Activated CD8-positive, alpha-beta memory T cell treated with anti-CD3 and anti-CD28 coated beads for 24 hours (primary cell): ENCODE measurements at places on chromosomes 3 and 15.

DNA sequence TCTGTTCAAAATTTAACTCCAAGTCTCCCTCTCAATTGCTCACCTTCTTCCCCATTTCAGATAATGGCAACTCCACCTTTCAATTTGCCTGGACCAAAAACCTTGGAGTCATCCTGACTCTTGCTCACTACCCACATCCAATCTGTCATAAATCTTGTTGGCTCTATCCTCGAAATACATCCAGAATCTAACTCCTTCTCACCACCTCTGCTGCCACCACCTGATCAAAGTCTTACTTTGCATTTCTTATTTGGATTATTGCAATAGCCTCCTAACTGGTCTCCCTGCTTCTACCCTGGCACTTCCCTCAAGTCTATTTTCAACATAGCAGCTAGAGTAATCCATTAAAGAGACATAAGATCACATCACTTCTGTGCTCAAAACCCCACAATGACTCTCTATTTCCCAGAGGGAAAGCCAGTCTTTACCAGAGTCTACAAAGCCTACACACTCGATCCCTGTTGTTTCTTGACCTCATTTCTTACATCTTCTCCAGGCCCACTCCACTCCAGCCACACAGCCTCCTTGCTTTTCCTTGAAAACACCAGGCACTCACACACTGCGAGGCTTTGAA, 86.6 kb downstream of the GPR156 start:
- no peak for DNase-seq

GRCh38 chr15:48097264-48097663, 23.5 kb upstream of the SLC24A5 start:
- DNase-seq: no peak

GRCh38 chr3:181930105-181930504, 218.4 kb downstream of the SOX2 start:
- DNase-seq: no peak

- peak; percentile 48 for DNase-seq
Observed at GRCh38 chr15:69623392-69624154, 171.0 kb downstream of the RPLP1 start.

GRCh38 chr3:18888370-18888769, 259.9 kb upstream of the KCNH8 start:
- DNase-seq: no peak

DNA sequence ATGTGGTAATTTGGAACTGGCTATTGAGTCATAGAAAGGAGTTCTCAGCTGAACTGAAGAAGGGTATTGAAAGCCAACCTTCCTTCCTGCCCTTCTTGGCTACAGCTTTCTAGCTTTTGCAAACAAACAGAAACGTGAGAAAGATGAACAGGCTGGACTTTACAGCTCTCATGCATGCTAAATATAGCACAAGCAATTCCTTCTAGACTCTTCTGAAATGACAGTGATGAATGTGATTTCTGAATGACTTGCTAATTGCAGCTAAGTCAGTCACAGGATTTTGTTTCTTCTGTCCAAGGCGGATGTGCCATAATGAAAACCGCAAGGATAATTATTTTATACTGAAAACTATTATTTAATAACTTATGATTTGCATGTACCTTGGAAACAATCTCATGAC, 36.3 kb downstream of the BCHE start:
- DNase-seq: no peak

- no peak for DNase-seq
Observed at GRCh38 chr15:42385206-42385979, 26.1 kb downstream of the CAPN3 start.

GRCh38 chr15:92623435-92623834, 32.1 kb downstream of the FAM174B start:
- no peak for DNase-seq

DNA sequence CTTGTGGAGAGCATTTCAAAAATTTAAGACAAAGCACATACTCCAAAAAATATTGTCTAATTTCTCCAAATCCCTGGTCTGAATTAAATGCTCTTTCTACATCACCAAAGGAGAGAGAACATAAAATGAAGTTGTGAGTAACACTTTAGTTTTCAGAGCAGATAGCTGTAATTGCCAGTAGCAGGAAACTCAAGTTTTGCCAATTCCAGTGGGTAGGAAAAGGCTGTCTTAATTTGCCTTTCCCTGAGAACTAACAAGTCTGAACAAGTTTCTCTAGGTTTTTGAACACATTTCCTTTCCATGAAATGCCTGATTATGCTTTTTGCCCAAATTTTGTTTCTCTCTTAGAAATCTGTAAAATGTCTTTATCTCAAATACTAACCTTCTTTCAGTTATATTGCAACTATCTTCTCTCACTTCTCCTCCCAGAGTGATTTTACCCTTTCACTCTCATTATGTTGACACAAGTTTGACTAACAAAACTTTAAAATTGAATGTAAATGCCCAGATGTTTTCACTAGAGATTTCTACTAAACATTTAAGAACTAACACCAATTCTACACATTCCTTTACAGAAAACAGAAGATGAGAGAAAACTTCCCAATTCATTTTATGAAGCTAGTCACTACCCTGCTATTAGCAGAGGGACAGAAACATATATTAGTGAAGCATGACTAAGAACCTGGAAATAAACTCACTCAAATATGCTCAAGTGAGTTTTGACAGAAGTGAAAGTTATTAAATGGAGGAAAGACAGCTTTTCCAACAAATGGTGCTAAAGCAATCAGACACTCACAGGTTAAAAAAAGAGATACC, 38.4 kb downstream of the RFX7 start:
- no peak for DNase-seq

DNA sequence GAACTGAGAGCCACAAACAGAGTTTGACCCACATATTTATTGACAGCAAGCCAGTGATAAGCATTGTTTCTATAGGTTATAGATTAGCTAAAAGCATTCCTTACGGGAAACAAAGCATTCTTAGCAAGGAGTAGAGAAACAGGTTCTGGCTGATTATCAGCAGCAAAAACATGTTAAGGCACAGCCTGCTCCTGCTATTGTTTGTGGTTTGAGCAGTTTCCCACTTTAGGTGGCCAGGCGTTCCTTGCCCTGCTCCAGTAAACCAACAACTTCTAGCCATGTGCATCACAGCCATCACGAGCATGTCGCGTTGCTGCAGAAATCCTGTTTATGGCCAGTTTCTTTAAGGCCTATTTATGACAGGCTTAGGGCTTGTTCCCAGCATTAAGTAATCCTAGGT, 44.7 kb upstream of the C2CD4B start:
- DNase-seq: no peak

DNA sequence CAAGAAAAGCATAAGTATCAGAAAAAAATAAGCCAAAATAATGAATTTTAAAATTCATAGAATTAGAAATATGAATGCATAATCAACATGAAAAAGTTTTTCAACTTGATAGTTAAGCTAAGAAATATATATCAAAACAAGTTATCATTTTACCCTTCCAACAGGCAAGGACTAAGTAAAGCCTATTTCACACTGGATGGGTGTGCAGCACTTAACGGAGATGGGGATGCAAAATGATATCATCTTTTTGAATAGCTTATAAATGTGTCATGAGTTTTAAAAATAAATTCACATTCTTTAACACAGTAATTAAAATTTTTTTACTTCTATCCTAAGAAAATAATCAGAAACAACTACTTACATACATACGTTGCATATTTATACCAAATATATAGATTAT, 20.9 kb downstream of the PIK3R4 start:
- no peak for DNase-seq

- no peak for DNase-seq
Observed at GRCh38 chr3:77186319-77186718, 146.4 kb downstream of the ROBO2 start.

DNA sequence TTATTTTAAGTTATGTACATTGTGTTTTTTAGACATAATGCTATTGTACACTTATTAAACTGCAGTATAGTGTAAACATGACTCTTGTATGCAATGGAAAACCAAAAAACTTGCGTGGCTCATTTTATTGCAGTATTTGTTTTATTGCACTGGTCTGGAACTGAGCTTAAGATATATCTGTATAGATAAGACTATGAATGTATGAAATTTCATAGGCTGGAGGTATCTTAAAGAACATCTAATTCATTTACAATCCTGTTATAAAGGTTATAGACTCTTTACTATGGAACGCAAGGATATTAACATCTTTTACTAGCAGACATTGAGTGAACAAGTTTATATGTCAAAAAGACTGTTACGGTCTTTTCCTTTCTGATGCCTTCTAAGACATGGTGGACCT, 459.4 kb downstream of the IL5RA start:
- no peak for DNase-seq

DNA sequence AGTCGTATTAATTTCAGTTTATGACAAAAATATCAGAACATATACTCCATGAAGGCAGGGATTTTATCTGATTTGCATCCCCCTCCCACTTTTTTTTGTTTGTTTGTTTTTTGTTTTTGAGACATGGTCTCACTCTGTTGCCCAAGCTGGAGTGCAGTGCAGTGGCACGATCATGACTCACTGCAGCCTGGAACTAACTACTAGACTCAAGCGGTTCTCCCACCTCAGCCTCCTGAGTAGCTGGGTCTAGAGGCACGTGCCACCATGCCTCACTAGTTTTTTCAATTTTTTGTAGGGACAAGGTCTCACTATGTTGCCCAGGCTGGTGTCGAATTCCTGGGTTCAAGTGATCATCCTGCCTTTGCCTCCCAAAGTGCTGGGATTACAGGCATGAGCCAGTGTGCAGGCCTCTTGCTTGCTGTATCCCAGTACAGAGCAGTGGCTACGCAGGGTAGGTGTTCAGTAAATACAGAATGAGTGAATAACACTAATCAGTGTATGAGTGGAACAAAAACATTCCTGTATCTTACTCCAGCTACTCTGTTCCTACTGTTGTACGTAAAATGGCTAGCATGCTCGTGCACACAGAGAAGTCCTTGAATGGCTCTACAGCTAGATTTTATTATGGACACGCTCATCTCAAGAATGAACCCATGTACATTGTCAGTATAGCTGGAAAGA, 272.4 kb downstream of the FOXP1 start:
- no peak for DNase-seq

GRCh38 chr3:189652042-189652441, 20.9 kb downstream of the TP63 start:
- DNase-seq: no peak

- DNase-seq: no peak
Observed at GRCh38 chr15:94122516-94122915, 108.8 kb upstream of the MCTP2 start.

- DNase-seq: no peak
Observed at GRCh38 chr15:68816795-68817303, 3.8 kb downstream of the ANP32A start.

- no peak for DNase-seq
Observed at GRCh38 chr15:65086680-65087111, 10.2 kb downstream of the KBTBD13 start.

- no peak for DNase-seq
Observed at GRCh38 chr3:106805625-106806024, 571.6 kb upstream of the CCDC54 start.

DNA sequence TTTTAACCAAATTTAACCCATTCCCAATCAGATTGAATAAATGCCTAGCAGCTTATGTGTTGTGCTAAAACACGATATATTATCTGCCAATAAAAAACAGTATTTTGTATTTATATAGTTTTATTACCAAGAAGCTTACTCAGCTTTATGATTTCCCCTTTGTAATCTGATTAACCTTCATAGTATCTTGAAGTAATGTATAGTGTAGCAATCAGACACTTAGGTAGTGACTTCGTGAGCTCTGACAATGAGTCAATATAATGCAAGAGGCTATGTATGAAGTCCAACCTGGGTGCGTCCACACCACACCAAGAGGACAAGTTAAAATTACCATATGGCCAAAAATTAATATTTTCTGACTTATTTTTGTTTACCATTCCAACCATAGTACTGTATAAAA, 2.1 kb upstream of the CNBP start:
- no peak for DNase-seq

GRCh38 chr3:197854596-197855343, 63.7 kb downstream of the LRCH3 start:
- DNase-seq: no peak

DNA sequence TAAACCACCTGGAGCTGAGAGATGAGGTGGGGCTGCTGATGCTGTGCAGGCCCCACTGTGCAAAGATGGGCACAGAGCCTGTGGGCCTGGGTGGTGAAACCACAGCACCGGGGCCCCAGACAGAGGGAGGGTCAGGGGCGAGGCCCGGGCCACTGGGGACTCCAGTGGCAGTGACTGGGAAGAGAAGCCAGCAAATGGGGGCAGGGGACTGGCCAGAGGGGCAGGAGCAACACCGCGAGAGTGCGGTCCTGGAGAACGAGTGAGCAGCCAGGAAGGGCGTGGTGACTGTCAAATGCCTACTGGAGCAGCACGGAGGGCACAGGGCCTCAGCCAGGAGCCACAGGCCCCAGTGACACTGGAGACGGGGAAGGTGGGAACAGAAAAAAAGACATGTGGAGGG, 39.8 kb downstream of the HCN4 start:
- DNase-seq: no peak

GRCh38 chr3:11697701-11698100, 54.0 kb upstream of the VGLL4 start:
- no peak for DNase-seq

GRCh38 chr3:142429582-142429981, 18.3 kb downstream of the XRN1 start:
- DNase-seq: no peak

- DNase-seq: no peak
Observed at GRCh38 chr15:68204776-68205557, at the start of gene CALML4. CALML4 (minus strand) TSS chr15:68205332; CDS start chr15:68205247, 85 bp downstream.

DNA sequence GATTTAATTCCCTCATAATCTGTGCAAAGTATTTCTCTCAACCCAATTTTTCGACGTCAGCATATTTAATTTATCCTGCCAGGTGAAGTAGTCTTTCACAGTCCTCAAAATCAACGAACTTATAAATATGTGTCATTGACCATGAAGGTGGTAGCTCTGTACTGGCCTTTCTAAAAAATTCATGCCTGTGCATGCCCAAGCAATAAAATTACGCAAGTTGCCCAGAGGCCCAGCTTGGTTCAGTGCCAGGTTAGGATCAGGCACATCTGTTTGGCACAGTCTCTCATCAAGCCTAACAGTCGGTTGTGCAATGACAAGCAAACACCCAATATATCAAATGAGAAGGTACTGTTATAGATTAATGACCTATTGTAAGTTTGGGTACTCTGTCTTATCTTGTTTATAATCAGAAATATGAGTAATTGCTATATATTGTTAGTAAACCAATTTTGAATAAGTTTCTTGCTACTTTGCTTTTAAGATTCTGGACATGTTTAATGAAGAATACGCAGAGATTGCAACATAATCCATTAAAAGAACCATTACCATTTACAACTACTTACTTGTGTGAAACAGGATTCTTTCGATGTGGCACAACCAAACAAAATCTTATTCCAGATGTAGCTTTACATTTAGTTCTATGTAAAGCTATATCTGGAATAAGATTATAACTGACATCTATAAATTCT, 159.0 kb upstream of the IL12A start:
- no peak for DNase-seq

GRCh38 chr3:66747261-66747660, 246.4 kb upstream of the LRIG1 start:
- no peak for DNase-seq

- no peak for DNase-seq
Observed at GRCh38 chr15:38176155-38176554, 76.5 kb upstream of the SPRED1 start.

GRCh38 chr3:177182352-177182751, 14.9 kb downstream of the TBL1XR1 start:
- no peak for DNase-seq

GRCh38 chr3:196740481-196741248, 1.0 kb downstream of the PAK2 start:
- DNase-seq: no peak

- DNase-seq: no peak
Observed at GRCh38 chr3:184832044-184832443, 20.1 kb downstream of the VPS8 start.

- no peak for DNase-seq
Observed at GRCh38 chr15:66016199-66016598, 146.9 kb downstream of the RAB11A start.
